Activated T-cell treated with anti-CD3 and anti-CD28 coated beads for 24 hours (primary cell): ENCODE measurements at places on chromosomes 7 and 10.

DNA sequence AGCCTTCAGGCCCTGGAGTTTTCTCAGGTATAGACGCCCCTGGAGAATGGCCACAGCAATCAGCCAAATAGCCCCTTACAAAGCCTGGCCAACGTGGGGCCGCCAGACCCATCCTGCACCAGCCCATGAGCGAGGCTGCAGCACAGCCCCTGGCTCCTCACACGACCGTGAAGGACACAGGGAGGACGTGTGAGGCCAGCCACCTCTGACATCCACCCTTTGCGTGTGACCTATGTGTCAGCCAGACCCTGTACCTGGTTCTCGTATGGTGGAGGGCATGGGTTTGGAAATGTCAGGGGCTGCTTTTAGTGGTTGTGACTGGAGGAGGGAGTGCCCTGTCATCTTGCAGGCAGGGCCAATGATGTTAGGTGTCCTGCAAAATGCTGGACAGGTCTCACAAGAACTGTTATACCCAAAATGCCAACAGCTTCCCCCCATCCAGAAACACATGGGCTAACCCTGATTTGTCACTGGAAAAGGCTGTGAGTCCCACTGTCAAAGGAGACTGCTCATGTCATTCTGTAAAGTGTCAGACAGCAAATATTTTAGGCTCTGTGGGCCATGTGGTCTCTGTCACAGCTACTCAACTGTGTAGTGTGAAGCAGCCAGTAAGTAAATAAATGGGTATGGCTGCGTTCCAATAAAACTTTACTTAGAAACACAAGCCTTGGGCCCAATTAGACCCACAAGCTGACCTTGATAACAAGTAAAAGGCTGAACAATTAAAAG is 30.0 kb downstream of the NOD1 start:
- no peak for DNase-seq

DNA sequence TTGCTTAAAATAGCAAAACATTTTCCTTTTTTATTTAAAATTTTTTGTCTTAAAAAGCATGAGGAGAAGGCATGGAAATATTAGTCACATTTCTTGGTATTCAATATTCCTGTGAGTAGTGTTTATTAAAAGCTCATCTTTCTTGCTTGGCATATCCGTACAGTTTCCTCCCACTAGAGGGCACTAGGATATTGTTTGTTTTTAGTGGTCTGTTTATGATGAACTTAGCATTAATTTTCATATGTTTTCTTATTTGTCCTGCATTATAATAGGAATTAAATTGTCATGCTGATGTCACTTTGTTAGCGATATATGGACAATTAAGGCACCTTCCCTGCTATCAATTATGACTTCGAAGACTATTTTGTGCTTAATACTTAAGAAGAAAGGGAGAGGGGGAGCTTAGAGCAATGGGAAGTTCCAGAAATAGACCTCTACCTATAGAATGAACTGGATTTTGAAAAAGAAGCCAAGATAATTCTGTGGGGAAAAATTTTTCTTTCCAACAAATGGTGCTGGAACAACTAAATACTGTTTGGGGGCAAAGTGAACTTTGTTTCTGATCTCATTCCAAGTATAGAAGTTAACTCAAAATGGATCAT is 91.0 kb upstream of the STRIP2 start:
- no peak for DNase-seq

DNA sequence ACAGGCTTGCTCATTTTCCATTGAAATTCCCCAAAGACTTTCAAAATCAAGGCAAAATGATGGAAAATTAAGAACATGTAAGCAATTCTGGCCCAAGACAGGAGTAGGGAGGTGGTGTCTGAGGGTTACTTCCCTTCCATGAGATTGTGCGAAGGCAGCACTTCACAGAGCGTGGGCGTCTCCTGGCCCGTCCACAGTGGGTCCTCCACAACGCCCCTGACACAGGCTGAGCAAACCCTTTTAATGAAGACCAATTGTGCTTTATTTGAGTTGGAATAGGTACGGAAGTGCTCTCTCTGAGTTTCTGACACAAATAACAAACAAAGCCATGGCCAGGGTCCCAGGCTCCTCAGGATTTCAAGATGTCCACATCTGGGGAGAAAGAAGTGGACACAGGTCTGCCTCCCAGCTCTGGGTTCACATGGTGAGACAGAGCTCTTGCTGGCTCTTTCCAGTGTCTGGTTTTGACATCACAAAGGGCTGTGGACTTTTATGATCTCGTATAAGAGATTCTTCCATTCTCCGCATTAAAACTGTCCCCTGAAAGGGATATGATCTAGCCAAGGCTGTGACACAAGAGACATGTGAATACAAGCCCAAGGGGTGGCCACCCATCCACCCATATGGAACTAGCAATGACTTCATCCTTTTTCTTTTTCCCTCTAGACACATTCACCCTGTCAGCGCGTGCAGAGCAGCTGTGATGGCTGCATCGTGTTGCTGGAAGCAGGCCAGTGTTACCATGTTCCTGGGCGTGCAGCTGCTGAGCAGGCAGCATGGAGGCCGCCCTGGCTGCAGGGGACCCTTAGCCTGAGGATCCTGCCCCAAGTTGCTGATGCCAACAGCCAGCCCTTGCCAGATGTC is 145.6 kb downstream of the ADAM12 start:
- no peak for DNase-seq

GRCh38 chr7:97024209-97025129 is at the start of gene DLX5:
Gene DLX5 (minus strand): TSS chr7:97024831. CDS start chr7:97024623, 208 bp downstream.
- no peak for DNase-seq

DNA sequence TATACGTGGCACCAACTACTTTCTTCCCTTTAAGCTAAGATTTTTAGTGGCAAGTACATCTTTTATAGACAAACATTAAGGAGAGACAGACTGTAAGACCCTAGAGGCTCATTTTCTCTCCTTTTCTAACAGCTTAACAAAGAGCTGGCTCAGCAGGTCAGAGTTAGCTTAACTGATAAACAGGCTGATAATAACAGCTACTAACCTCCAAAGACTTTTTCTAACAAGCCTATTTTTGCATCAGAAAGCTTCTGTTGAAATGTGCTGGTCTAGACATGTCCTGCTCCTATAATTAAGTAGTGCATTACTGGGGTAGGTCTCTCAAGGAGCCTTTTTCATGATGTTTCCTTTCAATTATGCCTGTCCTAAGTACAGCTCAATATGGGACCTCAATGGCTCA is 238.2 kb upstream of the FAM3C start:
- no peak for DNase-seq

GRCh38 chr10:27558612-27559020 is 54.5 kb downstream of the RAB18 start:
- peak; percentile 15 for DNase-seq

GRCh38 chr10:44186821-44187220 is 198.1 kb downstream of the CXCL12 start:
- no peak for DNase-seq

- no peak for DNase-seq
Measured at GRCh38 chr7:84701524-84702306, 485.1 kb downstream of the SEMA3D start.

DNA sequence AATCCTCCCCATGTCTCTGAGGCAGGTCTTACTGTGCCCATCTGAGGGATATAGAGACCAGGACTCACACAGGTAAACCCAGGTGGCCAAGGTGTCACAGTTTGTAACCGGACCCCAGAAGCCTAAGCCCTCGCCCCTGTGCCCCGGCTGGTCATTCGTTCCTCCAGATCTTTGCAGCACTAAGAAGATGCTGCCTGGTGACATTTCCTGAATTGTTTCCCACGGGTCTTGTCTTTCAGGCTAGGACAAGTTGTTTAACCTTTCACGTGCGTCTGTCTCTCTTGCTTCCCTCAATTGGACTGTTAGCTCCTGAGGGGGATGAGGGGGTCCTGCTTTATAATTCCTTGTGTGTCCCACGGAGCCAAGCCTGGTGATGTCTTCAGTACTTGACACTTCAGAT is 158.0 kb downstream of the KCNMA1 start:
- DNase-seq = no peak

DNA sequence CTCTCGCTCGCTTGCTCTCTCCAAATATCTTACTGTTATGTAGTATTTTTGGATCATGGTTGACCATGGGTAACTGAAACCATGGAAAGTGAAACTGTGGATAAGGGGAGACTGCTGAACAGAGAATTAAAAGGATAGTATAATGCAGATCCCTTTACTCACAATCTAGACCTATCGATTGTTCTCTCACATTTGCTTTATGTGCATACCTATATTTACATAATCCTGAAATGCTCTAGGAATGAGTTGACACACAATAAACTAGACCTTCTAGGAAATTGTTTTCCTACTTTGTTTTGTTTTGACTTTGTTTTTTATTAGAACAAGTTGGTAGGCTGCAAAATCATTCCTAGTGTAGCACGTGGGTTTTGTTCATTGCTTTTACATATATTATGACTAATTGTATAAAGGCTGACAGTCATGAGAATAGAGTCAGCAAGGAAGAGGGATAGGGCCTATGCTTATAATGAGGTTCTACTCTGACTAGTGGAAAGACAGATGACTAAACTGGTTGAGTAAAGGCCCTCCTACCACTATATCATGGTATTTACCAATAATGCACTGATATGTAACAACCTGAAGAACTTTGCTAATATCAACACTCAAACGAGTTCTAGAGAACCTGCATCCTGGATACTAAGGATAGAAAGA is 175.3 kb upstream of the TARP start:
- no peak for DNase-seq

GRCh38 chr7:132387596-132387995 is 188.7 kb downstream of the PLXNA4 start:
- no peak for DNase-seq

DNA sequence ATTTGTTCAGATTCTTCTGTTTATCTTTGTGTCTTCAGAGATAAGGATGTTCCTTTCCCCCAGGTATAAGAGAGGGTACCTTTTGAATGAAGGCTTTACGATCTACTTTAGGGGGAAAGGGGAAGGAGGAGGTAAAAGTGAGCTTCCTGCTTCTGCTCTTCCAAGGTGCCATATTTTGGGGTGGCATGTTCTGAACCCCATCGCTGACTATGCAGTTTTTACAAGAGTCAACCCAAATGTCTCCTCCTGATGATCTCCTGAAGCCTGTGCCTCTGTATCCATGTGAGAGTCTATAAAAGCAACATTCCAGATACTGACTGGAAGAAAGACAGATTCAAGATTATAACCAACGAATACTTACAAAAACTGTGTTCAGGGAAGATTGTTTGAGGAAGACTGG is 102.5 kb downstream of the ZNF277 start:
- DNase-seq = no peak

- no peak for DNase-seq
Measured at GRCh38 chr10:6977398-6978186, 397.5 kb upstream of the PRKCQ start.
